ENCODE measurements at places on chromosomes 1 and 21.
A peak's percentile ranks its signal among the peaks of the same experiment; 100 is the strongest.

DNA sequence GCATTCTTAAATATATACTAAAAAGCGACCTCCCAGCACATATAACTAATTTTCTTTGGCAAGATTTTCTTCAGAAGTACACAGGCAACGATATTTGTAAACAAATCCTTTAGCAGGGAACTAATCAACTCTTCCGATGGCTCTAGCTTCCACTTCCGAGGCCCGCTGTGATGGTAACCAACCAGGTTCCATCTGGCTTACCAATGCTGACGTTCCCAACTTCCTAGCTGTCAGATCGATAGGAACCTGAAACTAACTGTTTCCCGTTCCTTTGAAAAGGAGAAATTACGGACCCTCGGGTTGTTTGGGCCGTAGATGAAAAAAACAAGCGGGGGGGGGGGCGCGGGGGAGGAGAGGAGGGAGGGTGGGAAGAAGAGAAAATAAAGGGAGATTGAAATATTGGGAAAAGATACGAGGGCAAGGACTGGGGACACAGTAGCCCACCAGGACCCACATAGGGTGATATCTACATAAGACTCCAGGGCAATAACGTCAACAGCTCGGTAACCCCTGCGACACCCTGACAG lies 513 bp downstream of the GTF2B start:
- DNase-seq = peak; percentile 32

- DNase-seq = peak; percentile 34
These were observed 3.1 kb downstream of the ACTA1 start for GRCh38 chr1:229430761-229431283.

- DNase-seq = no peak
These were observed 3.6 kb upstream of the KIAA2013 start for GRCh38 chr1:11929849-11930248.

- DNase-seq = peak; percentile 28
These were observed 13.2 kb downstream of the NAV1 start for GRCh38 chr1:201551877-201552731.

DNA sequence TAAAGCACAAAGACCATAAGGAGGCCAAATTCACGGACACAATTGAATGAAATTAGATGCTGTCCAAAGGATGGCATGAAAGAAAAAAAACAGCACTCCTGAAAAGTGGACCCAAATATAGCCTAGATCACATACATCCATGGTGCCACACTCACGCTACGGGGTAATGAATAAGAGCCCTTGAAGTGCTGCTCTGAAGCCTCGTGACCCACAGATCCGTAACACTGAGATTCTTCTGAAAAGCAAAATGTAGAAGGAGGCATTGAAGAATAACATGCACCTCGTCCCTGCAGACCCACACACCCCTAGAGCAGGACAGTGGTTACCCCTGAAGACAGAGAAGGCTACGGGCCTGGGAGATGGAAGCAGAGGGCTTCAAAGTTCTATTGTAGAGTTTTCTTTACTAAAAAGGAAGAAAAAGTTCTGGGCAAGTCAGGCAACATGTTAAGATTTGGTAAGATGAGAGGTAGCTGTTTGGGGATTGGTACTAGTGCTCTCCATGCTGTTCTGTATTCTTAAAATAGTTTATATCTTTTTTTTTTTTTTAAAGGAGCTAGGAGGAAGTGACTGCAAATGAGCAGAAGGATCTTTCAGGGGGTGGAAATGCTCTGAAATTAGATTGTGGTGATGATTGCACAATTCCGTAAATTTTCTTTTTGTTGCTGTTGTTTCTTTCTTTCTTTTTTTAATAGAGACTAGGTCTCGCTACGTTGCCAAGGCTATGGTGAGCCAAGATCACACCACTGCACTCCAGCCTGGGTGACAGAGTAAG lies 4.1 kb upstream of the ITGB2 start:
- DNase-seq = peak; percentile 74

DNA sequence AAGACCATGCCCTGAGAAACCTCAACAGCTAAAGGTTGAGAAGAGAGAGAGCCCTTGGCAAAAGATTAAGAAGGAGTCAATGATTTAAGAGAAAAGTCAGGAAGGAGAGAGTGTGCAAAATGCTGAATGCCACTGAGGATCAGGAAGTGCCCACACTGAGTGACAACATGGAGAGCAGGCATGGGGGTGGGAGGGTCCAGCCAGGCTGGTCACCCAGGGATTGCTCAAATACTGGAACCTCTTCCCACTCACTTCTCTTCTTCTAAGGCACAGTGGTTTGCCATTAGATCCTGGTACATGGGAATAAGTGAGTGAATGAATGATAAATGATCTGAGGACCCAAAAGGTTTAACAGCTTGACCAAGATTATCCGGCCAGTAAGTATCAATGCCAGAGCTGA lies 11.1 kb downstream of the PRR9 start:
- DNase-seq = no peak

DNA sequence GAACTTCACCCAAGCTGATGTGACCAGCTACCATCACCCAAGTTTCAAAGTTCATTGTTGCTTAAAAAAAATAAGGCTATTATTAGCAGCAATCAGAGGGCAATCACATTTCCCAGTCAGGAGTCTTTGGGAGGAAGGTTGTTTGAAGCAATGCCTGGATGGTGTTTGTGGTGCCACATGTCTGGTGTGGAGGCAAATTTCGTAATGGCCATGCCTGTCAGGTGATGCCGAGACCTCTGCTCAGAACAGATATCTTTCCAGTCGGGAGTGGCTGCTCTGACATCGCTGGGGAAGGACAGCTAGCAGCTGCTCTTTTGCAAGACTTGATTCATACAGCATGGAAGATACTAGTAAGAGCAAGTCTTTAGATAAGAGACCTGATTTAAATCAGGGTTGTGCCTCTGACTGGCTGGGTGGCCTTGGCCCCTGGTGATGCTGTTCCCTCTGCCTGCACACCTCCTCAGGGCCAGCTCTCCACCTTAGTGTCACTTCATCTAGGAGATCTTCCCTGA lies 187.8 kb upstream of the JUN start:
- DNase-seq = peak; percentile 15

DNA sequence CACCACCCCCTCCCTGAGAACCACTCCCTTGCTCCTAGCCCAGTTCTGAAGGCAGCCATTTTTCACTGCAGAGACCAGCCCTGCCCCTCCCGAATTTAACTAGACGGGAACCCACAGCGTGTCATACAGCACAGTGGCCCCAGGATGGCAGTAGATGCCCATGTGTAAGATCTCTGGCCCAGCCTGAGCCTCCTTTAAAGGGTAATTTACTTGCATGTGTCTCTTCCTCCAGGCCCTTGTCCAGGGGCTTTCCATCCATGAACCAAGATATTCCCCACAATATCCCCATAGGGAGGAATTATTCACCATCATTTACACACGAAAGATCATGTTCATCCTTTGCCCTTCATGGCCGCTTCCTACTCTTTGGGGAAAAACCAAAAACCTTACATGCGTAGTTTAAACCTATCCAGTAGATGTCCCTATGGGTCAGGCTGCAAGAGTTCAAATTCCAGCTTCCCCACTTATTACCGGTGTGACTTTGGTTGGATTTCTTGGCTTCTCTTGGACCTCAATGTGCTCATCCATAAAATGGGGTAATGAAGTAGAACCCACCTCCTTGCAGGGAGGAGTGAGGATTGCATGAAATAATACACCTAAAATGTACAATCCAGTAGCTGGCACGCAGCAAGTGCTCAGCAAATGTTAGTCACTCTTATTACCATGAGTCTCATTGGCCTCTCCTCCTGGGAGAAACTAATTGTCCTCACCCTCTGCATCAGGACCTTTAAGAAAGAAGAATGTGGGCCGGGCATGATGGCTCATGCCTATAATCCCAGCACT lies 4.0 kb upstream of the LACTBL1 start:
- DNase-seq = peak; percentile 75

GRCh38 chr1:183471743-183472487 lies 384 bp upstream of the SMG7 start:
- DNase-seq = peak; percentile 94

GRCh38 chr1:99481391-99481996 lies 164.4 kb upstream of the PALMD start:
- peak; percentile 50 for DNase-seq

DNA sequence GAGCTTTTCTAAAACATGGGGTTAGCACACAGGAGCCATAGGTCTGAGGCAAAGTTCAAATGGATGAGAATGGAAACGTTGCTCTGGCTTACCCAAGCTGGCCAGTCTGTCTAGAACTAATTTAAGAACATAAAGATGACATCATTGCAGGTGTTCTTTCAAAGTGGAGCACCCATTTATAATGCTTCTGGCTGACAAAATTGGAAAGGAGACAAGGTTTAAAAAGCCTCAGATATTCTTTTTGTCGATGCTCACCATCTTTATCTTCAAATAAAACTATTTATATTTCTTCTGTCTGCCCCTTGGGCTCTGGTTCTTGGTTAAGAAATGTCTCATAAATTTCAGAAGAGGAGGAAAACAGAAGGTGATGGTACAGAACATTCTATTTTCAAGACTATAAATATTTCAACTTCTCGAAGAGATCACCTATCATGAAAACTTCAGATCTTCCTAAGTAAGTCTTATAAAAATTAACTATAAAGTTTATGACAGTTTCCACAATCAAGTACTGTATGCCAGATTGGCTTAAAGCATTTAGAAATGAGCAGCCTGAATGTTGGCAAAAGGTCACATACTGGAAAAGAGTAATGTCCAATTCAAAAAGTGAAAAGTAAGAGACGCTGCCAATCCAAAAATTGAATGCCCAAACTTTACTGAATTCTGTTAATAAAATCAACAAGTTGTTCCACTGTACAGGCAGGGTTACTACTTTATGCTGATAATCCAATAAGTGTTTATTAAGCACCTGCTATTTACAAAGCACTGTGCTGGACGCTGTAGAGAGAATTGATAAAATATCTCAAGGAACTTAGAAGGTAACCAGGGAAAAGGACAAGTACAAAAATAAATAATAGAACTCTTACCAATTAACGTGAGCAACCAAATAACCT lies 92.0 kb downstream of the ETS2 start:
- no peak for DNase-seq

- no peak for DNase-seq
These were observed 100.0 kb upstream of the SERTAD4 start for GRCh38 chr1:210132582-210132981.
